ENCODE measurements at places on chromosomes 13 and 19.

DNA sequence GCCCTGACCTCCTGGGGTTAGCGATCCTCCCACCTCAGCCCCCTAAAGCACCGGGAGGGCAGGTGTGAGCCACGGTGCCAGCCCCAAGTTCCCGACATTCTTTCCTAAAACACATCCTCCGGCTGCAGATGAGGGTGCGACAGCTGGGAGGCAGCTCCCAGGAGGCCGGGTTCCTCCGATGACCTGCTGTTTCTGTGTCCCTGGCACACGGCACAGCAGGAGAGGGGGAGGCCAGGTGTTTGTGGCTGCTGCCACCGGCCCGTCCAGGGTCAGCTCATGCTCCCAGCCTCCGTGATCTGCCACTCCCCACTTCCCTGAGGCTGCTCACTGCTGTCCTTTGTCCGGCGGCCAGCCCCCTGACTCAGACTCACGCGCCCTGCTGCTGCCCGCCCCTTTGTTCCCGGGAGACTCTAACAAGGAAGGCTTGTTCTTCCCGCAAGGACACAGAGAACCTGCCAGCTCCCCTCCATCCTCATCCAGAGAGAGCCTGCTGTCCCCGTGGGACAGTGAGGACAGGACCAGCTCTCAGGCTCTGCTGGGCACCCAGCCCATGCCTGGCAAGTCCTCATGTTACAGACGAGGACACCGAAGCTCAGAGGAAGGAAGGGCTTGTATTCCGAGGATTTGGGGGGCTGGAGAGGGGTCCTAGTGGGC is 10.6 kb upstream of the MADCAM1 start:
- no peak for DNase-seq

- DNase-seq = no peak
These were observed 61.7 kb downstream of the PDS5B start for GRCh38 chr13:32647926-32648325.

DNA sequence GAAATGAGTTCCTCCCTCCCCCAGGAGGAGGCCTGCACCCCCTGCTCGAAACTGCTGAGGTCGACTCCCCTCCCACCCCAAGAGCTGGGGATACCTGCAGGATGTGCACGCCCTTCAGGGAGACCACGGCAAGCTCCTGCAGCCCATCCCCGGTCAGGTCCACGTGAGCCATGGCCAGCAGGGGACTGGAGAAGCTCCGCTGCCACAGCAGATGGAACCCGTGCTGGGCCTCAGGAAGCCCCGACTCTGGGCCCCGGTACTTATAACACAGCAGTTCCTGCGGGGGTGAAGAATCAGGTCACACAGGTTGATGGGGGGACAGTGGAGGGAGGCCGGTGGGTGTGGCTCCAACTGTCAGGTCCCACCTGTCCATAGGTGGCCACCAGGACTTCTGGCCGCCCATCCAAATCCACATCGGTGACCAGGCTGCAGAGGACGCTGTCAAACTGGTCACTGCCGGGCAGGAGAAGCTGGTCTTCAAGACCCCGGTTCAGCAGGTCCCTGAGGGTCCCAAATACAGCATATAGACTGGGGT is 4.8 kb upstream of the SLC8A2 start:
- DNase-seq = no peak

- no peak for DNase-seq
These were observed 20.9 kb upstream of the SIGLEC11 start for GRCh38 chr19:49981603-49982593.

- DNase-seq = no peak
These were observed 277.2 kb downstream of the TEX29 start for GRCh38 chr13:111597618-111598017.

- DNase-seq = no peak
These were observed 95.7 kb downstream of the KCTD12 start for GRCh38 chr13:76790526-76790925.

DNA sequence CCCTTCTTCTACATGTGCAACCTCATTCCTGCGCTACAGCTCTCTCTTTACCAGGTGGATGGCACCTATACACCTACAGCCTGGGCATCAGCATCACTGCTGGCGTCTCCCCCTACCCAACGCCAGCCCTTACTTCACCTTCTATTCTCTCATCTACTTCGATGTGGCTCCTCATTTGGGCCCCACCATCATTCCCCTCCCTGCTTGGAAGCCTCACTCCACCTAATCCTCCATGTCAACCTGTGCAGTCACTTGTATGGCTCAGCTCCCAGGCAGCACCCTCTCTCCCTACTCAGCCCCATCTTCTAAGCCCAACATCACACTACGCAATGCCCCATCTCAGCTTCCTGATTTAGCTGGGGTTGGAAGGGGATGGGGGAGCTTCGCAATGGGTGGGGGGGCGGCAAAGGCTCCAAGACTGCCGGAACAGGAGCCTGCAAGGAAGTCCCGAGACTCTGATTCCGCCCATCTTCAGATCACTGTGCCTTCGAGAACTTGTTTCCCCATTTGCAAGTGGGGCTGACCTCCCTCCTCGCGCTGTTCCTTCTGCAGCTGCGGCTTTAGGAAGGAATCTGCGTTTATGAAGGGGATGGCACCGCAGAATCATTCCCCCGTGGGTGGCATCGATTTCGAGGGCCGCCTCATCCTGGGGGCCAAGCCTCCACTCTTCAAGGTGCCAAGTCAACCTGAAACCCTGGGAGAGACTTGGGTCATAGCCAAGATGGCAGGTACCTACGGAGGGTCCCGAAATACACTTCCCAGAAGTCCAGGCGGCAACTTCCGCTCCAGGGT is 913 bp downstream of the MZF1 start:
- DNase-seq = no peak

- no peak for DNase-seq
These were observed 2596.2 kb downstream of the PCDH9 start for GRCh38 chr13:64633948-64634347.

GRCh38 chr13:80213201-80213600 is 127.7 kb downstream of the SPRY2 start:
- DNase-seq = no peak

GRCh38 chr19:45404557-45405434 is at the start of gene PPP1R13L:
Gene PPP1R13L, minus strand, starts transcription at chr19:45405069. Its CDS starts 6,751 bp downstream, at chr19:45398318.
- no peak for DNase-seq

GRCh38 chr19:29293292-29293691 is 80.3 kb upstream of the UQCRFS1 start:
- no peak for DNase-seq

DNA sequence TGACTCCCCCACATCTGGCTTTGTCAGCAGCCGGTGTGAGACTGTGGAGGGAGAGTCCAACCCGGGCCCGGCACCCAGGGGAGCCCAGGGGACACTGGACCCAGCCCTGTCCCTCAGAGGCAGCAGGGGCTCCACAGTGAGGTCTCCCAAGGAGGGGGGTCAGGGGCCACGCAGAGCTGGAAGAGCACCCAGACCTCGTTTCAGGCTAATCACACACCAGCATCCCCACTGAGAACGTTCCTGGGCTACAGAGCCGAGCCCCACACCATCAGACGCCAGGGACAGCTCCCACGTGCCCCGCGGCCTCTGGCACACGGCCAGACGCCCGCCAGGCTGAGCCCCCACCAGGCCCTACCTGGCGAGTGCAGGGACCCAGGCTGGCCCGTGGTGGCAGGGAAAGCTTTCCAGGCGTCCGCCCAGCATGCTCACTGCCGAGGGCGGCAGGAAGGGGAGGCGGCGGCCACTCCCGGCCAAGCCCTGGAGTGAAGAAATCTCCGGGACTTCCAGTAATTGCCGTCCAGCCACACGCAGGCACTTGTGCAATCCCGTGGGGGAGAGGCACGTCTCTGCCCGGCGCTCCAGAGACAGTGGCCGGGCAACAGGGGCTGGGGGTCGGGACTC is 19.2 kb downstream of the SBNO2 start:
- no peak for DNase-seq

DNA sequence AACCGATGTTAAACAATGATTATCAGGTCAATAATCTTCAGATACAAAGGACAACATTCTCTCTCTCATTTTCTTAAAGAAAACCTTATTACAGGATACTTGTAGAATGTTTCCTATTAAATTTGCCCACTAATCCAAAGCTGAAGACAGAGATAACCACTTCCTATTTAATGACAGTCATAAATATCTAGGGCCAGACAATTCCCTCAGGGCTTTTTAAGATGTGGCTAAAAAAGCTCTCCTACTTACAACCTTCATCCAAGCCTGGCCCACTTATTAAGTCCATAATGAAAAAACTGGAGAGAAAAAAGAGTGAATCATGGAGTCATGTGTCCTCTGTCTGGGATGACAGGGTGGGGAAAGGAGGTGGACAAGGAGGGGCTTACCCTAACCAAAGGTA is 235.9 kb downstream of the KLF12 start:
- no peak for DNase-seq

GRCh38 chr13:72652681-72653080 is 74.7 kb downstream of the MZT1 start:
- DNase-seq = no peak

DNA sequence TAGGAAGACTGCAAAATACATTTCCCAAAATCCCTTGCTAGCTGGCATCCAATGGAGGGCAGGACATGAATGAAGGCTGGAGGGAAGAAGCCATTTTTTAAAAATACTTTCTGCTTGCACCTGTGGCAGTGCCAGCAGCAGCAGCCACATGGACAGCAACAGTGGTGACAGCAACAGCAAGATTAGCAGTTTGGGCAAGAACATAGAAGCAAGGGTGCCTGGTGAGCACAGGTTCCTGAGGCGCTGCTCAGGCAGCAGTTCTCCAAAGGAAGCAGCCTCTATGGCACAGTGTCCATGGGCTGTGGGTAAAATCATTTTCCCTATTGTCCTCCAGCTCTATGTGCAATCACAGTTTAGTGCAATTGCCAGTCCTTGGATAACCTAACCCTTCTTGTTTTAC is 1.3 kb upstream of the FAM216B start:
- DNase-seq = no peak

- no peak for DNase-seq
These were observed 37.3 kb downstream of the SOX1 start for GRCh38 chr13:112103961-112104880.

- no peak for DNase-seq
These were observed 8.2 kb upstream of the SIAH3 start for GRCh38 chr13:45859705-45860104.

DNA sequence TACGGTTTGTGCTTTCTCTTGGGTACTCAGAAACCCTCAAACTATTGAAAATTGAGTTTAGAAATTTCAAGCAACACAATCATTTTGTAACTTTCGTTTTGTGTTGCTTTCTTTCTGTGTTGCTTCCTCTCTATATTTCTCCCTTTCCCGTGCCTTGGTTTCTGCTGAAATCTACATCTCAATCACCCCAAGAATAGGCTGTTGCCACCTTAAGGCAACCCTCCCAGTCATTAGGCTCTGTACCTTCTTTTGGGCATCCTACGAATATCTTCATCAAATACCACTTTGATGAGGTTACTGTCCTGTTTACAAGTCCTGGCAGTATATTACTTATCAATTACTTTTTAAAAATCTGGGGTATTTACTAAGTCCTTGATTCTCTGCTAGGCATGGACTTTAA is 621.6 kb downstream of the GPC6 start:
- DNase-seq = no peak

DNA sequence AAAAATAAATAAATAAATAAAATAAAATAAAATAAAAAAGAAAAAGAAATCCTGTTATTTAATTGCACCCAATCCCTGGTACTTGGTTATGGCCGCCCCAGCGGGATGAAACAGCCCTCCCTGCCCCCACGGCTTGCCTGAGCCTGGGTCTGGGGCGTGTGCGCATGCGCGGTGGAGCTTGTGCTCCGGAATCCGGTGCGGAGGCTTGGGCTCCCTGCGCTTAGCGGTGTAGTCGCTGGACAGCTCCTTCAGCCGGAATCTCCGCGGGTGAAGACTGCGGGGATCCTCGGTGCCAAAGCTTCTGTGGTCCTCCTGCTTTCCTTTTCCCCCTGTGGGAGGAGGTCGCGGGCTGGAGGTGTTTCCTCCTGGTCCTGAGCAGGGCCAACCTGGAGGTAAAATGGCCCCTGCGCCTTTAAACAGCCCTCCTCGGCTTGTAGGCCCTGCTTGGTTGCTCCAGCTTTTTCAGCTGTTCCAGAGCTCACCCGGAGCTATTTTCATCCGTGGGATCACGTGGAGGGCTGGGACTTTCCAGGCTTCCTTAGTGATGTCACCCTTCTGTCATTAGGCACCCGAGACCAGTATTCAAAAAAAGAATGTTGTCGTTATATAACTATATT is at the start of gene PLA2G4C:
TSS of gene PLA2G4C (minus strand) at position 468 of the 617 bp plus-strand sequence. CDS start 4,288 bp downstream, outside the sequence.
- peak; percentile 93 for DNase-seq

GRCh38 chr13:101283782-101284181 is 132.5 kb downstream of the NALCN start:
- DNase-seq = no peak

DNA sequence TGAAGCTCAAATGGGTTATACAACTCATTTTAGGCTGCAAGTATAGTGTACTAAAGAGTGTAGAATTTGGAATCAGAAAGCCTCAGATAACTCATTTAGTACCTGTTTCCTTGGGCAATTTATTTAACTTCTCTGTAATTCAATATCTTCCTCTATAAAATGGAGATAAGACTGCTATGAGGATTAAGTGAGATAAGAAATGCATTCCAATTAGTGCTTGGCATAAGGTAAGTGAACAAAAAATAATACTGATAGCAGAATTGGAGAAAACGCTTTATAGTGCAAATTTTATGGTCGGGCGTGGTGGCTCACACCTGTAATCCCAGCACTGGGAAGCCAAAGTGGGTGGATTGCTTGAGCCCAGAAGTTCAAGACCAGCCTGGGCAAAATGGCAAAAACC is 25.0 kb downstream of the DACH1 start:
- DNase-seq = no peak

DNA sequence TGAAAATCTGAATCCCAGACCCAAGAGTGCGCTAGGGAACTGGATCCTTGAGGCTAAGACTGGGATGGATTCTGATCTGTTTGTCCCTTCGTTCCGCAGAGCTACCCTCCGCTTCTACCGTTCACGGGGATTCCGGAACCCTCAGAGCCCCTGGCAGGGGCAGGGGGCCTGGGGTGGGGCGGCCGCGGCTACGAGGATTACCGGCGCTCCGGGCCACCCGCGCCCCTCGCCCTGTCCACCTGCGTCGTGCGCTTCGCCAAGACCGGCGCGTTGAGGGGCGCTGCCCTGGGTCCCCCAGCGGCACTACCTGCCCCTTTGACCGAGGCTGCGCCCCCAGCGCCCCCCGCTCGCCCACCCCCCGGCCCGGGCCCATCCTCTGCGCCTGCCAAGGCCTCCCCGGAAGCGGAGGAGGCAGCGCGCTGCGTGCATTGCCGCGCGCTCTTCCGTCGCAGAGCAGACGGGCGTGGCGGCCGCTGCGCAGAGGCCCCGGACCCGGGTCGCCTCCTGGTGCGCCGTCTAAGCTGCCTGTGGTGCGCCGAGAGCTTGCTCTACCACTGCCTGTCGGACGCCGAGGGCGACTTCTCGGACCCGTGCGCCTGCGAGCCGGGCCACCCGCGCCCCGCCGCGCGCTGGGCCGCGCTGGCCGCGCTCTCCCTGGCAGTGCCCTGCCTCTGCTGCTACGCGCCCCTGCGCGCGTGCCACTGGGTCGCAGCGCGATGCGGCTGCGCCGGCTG is 7.1 kb downstream of the SPRED3 start:
- no peak for DNase-seq

Measured in GM19239 (cell line).